Right lung (tissue), 10 donors: ENCODE measurements at places on chromosomes 11 and 22. TPM values are rescaled to one million over a fixed set of nuclear protein-coding genes. Genes with fewer than 3 reads are reported as not detected.

P2RY2 gene
- 0.90 TPM for polyA plus RNA-seq

LINC01488 gene
- 0.13 TPM for polyA plus RNA-seq

OR2D2 gene
- polyA plus RNA-seq = not detected

CHRDL2 gene
- polyA plus RNA-seq = 0.56 TPM

CKAP5 gene
- polyA plus RNA-seq = 62.4 TPM
